ENCODE measurements at places on chromosomes 2 and 18. TPM values are rescaled to one million over a fixed set of nuclear protein-coding genes. Genes with fewer than 3 reads are reported as not detected.

The GAREM1 gene
- total RNA-seq, result 7.1 TPM

The ERMN gene
- not detected for total RNA-seq

GRCh38 chr2:170123593-170123992, 54.4 kb upstream of the MYO3B start:
- no peak for DNase-seq

- DNase-seq, result no peak
Measured at GRCh38 chr2:239153806-239154591, 246.8 kb downstream of the HDAC4 start.

DNA sequence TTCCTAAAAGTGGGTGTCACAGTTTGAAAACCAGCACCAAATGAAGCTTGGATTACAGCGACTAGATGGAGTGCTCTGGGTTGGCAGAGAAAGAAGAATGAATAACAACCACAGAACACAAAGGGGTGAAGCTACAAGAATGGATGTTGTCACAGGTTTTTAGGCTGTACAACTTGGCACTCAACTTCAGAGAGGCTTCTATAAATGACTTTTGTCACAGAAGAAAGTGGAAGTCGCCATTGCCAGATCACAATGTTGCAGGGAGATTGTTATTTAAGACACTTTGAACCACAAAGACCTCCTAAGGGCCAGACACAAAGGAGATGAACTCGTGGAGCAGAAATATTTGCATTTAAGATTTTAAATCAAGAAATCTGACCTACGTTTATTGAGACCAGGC, 354.2 kb downstream of the CDH7 start:
- no peak for DNase-seq

GRCh38 chr2:174572556-174572955, 25.0 kb downstream of the WIPF1 start:
- no peak for DNase-seq

DNA sequence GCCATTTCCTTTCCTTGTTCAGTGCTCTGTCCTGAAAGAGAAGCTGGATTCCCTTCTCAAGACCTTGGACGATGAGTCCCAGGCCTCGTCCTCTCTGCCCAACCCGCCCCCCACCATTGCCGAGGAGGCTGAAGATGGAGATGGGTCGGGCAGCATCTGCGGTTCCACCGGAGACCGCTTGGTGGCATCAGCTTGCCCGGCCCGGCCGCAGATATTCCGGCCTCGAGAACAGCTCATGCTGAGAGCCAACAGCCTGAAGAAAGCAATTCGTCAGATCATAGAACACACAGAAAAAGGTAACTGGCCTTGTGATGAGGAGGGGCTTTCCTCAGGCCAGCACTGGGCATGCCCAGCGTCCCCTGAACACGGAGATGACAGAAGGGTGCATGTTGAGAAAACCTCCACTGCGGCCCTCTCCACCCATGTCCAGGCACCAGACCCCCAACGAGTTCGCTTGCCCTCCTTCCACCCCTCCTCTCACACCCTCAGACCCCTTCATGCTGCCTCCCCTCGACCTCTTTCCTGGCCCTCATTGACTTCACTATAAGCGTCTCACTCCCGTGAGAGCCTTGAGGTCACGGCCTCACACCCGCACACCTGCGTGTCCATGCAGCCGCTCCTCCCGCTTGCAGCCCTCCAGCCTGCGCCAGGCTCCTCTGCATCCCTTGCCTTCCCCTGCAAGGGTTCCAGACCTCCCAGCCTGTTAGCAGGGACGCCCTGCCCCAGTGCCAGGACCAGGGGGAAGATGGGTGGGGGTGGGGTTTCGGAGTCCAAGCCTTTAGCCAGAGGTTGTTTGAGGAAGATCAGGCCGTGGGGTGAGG, 95.0 kb downstream of the DGKD start:
- DNase-seq, result no peak

DNA sequence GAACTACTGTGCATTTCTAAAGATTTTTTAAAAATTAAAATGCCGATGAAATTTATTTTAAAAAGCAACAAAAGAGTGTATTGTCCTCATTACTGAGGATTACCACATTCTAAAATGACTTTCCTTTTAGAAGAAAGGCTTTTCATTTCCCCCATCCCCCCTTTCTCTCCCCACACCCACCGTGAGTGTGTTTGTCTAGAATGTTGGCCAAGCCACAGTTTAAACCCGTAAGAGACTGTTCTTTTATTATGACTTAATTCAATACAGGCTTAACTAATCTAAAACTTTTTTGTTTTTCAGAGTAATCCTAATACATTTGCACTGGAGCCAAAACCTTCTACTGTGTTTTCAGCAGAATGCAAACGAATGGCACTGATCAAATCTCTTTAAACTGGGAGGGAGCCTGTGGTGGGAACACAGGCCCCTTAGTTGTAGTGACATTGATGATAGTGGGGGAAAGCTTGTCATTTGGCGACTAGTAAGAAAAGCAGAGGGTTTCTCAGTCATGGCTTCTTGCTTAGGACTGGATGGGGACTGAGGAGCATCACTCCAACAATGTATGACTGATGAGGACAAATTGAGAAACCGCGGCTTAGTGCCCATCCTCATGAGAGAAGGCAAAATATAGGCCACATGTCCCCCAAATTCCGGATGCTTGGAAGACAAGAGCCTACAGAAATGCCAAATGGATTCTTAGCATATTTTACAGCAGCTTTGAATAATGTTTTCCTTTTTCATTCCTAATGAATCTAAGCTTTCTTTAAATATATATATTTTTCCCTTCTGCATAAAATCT, 154.0 kb upstream of the SMIM21 start:
- DNase-seq, result no peak

DNA sequence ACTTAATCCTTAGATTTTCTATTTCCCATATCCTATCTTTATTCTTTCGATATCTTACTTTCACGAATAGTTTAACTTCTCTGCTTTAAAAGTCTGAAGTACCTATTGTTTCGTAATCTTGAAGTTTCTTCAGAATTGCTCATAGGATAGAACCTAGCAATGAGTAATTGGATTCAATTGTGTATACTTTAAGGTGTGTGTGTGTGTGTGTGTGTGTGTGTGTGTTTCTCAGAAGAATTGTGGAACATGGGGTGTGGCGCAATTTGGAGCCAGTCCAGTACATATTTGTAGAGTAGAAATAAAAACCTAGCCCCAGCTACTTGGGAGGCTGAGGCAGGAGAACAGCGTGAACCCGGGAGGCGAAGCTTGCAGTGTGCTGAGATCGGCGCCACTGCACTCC, 897.6 kb downstream of the BCL11A start:
- no peak for DNase-seq

- no peak for DNase-seq
Measured at GRCh38 chr2:224952936-224953657, 89.2 kb downstream of the DOCK10 start.

Data from ovary (tissue), 10 donors.